ENCODE measurements at places on chromosomes 1 and 21. TPM values are rescaled to one million over a fixed set of nuclear protein-coding genes. Genes with fewer than 3 reads are reported as not detected.

PDC gene
- total RNA-seq, result not detected

DNA sequence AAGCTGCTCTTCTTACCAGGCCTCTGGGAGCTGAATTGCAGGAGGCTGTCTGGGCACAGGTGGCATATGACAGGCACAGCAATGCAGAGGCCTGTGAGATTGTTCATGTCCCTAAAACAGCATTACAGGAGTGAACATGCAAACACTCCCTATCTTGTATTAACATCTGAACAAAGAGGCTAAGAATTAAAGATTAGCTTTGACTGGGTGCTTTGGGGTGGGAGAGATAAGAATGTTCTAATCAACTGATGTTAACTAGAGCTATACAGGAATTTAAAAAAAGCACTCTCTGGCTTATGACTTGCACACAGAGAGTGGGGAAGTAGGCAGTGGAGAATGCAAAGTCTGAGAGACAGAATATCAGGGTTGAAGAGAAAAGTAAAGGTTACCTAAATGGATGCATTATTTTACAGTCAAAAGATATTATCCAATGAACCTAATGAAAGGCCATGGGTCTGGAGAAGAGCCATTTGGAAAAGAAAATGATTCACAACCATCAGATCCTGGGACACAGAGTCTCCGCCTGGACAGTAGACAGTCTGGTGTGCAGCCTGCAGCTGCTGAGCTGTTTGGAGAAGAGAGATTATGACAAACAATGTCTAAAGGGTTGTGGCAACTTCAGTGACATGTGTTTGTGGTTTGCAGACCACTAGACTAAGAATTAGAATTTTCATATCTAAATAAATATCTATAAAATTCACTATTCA is 20.2 kb downstream of the DPT start:
- DNase-seq, result no peak

- no peak for DNase-seq
These were observed 406.1 kb downstream of the RPS6KC1 start for GRCh38 chr1:213457186-213457585.

- peak; percentile 30 for DNase-seq
These were observed 231.1 kb upstream of the SGIP1 start for GRCh38 chr1:66302815-66303214.

GRCh38 chr1:15090373-15090772 is 63.2 kb upstream of the TMEM51 start:
- DNase-seq, result no peak
